Esophagus squamous epithelium (tissue), 5 donors: ENCODE measurements at places on chromosomes 7 and 10.

DNA sequence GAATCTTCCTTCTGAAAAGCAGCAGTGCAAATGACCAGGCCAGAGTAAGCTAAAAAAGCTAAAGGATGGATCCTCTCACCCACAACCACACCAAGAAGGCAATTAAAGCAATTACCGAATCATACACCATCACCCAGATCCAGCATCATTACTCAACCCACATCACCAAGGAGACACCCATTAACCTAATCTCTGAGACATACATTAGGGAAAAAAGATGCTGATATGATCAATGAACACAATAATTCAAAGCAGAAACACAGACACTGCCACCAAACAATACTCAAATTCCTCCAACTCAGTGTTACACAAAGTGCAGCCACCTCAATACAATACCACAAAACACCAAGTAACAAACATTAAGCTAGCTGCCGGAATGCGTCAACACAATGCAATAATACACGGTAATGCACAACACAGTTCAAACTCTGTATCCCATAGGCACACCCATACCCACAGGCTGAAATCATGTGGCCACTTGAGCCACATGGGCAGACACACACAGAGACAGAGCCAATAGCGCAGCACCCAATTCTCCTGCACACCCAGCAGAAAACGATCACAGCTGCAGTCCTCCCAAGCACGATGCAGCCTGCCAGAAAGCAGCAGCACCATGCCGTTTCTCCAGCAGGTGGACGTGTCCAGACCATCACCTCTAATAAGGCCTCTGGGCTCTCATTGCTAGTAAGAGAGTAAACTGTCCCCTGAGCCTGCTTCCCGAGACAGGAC, 21.5 kb downstream of the PAX2 start:
- DNase-seq = no peak

DNA sequence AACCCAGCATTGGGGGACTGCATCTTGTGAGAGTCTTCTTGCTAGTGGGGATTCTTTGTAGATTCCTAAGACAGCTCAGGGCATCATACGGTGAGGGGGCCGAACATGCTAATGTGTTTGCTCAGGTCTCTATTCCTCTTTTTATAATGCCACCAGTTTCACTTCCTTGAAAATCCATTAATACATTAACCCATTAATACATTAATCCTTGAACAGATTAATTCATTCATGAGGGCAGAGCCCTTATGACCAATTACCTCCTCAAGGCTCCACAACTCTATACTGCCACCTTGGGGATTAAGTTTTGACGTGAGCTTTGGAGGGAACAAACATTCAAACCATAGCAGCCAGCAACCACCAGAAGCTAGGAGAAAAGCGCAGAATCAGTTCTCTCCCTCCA, 67.2 kb upstream of the POT1 start:
- DNase-seq = no peak

- DNase-seq = no peak
Measured at GRCh38 chr10:28202941-28203352, 99.9 kb downstream of the MPP7 start.

DNA sequence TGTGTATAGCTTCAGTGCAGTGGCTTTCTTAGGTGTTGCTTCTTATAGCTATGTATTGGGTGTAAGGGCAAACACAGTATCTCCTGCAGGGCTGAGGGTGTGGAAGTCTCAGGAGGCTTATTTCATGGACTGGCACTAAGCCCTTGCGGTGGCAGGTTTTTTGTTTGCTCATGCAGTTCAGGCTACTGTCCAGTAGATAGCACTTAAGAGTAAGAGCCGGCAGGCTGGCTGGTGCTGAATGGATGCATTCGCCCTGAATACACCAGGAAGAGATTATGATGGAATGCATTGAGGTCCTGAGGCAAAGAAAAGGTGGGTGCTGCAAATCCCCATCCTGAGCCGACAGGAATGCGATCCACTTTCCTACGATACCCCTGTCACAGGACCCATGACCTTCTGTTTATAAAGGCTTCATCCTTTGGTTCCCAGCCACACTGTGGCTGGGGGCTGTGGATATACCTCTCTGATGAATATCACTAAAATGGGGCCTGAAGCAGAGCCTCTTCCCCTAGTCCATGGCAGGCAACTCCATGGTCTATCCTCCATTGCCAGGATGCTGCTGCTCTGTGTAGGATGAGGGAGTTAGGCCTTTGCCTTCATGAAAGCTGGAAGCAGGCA, 44.9 kb downstream of the ANXA8 start:
- no peak for DNase-seq

- DNase-seq = no peak
Measured at GRCh38 chr10:11301571-11302111, 284.0 kb downstream of the CELF2 start.

- no peak for DNase-seq
Measured at GRCh38 chr7:116598278-116598677, 73.4 kb downstream of the CAV1 start.

- DNase-seq = no peak
Measured at GRCh38 chr7:117616694-117617093, 136.9 kb downstream of the CFTR start.

GRCh38 chr10:60704471-60704870, 73.8 kb upstream of the CDK1 start:
- no peak for DNase-seq

- DNase-seq = no peak
Measured at GRCh38 chr10:12679636-12680035, 321.9 kb downstream of the CCDC3 start.
